ENCODE measurements at places on chromosomes 3 and 15. TPM values are rescaled to one million over a fixed set of nuclear protein-coding genes. Genes with fewer than 3 reads are reported as not detected.

Gene GABRR3
- not detected for total RNA-seq

Gene MESP1
- total RNA-seq: 1.0 TPM

Gene FBXW12
- not detected for total RNA-seq

Gene SMARCC1
- 45.0 TPM for total RNA-seq

Gene GOLGA8S
- 0.52 TPM for total RNA-seq

Gene SMCO1
- not detected for total RNA-seq

Data from spleen (tissue), 13 donors.